ENCODE measurements at places on chromosomes 7 and 10.

DNA sequence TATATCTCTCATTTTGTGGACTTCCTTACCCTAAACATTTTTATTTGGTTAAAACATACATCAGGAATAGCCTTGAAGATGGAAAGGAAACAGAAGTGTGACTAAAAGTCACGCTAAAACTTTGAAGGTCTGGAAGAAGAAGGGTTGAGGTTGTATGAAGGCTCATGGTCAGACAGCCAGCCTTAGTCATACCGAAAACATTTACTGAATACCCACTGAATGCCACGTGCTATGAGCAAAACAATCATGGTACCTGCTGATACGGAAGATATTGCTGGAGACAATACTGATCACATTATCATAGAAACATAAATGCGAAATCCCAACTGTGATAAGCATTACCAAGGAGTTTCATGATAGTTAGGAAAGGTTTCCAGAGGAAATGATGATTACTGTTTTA lies 64.0 kb downstream of the PDZD8 start:
- DNase-seq: no peak

DNA sequence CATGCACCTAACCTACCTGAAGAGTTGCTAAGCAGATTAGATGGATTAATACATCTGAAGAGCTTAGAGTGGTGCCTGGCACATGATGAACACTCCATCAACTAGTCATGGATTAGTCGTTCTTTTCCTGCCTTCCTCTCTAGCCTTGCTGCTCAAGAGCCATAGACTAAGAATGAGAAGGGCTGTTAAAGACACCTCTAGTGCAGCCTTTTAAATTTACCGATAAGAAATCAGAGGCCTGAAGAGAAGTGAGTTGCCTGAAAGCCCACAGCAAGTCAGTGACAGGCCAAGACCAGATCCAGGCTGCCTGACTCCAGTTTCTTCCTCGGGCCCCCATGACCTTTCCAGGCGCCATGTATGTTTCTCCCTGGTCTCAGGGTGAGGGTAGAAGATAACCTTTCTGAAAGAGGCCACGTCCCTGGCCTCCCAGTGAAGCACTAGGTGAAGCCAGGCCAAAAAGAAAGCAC lies 6.5 kb downstream of the TSPAN15 start:
- DNase-seq: no peak

- no peak for DNase-seq
These were observed 548 bp upstream of the BNIP3 start for GRCh38 chr10:131982185-131982756.

DNA sequence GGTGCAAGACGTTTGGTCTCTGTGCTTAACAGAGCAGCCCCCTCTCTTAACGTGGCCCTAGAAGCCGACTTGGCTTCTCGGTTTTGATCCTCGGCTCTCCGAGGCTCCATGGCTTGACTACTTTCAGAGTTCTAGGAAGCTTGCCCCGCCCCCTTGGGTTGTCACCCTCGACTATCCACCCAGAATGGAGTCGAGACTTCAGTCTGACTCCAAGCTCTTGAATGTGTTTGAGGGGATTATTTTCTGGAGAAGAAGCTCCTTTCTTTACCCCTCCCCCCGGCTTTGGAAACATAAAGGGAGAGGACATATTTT lies 448 bp downstream of the SEC24C start:
- no peak for DNase-seq

DNA sequence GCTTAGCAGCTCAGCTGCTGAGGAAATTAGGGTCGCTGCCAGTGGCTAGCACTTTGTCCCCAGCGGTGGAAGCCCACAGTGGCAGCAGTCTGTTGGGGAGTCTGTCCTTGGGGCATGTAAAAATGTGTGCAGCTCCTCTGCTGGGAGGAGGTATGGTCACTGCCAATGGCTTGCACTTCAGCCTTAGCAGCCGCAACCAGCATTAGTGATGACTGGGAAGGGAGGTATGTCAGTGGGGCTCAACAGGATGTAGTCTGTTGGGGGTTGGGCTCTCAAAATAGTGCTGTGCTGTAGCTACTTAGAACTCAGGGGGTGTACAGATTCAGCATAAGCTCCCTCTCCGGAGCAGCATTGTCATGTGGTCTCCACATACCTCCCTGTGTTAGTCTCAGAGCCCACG lies 189.9 kb downstream of the ZEB1 start:
- no peak for DNase-seq

DNA sequence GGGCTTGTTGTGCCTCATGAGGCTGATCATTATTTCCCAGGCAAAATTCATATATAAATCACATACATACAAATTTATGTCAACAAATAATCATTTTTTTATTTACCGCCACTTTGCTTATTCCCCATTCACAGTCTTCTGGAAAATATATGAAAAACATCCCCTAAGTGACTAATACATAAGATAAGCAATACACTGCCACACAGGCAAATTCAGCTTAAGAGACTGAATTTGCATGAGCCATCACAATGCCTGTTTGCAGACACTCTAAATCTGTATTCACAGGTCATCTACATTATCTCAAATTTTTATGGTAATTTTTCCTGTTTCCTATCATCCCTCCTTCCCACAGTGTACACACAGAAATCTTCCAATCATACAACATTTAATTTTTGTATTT lies 13.2 kb downstream of the OSBPL3 start:
- no peak for DNase-seq

DNA sequence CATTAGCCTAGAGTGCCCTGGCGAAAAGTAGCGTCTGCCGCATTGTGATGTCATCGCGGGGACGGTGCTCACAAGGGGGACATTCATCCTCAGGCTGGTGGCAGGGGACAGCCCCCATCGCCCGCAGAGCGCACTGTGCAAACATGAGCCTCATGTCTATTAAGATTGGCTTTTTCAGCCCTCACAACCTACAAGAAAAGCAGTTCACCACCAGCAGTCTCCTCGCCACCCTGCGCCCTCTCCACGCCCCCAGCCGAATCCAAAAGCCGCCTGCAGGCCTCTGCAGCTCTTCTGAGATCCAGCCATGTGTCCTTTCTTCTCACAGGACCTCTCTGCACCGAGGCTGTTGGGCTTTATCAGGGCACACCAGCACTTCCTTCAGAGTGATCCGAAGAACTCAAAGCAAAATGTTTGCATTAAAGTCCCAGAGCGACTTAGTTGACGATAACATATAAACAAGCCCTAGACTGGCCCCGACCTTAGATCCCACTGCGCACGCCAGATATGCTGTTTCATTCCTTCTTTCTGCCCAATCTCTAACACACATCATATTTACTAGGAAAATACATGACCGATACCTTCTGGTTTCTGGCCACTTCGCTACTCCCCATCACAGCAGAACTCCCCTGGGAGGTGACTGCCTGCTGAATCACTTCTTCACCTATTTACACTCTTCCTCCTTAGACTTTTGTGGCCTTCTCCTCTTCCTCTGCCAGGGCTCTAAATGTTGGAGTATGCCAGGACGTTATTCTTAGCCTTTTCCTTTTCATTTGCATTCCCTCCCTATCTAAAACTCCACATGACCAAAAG lies 206.0 kb upstream of the SH2B2 start:
- DNase-seq: no peak
